ENCODE measurements at places on chromosomes 3 and 15.

- no peak for DNase-seq
These were observed 49.5 kb downstream of the TLE3 start for GRCh38 chr15:70048198-70048565.

DNA sequence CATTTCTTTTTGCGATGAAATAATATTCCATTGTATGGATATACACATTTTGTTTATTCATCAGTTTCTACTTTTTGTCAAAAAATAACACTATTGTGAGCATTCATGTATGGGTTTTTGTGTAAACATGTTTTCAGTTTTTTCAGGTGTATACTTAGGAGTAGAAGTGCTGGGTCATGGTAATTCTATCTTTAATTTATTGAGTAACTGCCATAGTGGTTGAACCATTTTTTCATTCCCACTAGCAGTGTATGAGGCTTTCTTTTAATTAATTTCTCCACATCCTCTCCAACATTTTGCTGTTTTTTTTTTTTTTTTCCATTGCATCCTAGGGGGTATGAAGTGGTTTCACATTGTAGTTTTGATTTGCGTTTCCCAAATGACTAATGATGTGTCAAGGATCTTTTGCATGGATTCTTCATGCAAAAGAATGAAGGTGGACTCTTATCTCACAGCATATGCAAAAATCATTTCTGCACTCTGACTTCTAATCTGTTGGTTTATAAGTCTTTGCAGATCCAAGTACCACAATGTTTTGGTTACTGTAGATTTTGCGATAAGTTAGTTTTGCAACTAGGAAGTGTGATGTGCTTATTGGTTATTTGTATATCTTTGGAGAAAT is 12.6 kb downstream of the ATP2C1 start:
- no peak for DNase-seq

GRCh38 chr3:81872566-81872965 is 111.1 kb upstream of the GBE1 start:
- no peak for DNase-seq

- DNase-seq = no peak
These were observed 124.5 kb upstream of the TBL1XR1 start for GRCh38 chr3:177321819-177322218.

GRCh38 chr3:66483006-66483405 is 17.8 kb downstream of the LRIG1 start:
- no peak for DNase-seq

- DNase-seq = no peak
These were observed 21.0 kb downstream of the FAIM start for GRCh38 chr3:138629526-138629925.

GRCh38 chr15:82228750-82229149 is 33.8 kb downstream of the EFL1 start:
- DNase-seq = no peak

DNA sequence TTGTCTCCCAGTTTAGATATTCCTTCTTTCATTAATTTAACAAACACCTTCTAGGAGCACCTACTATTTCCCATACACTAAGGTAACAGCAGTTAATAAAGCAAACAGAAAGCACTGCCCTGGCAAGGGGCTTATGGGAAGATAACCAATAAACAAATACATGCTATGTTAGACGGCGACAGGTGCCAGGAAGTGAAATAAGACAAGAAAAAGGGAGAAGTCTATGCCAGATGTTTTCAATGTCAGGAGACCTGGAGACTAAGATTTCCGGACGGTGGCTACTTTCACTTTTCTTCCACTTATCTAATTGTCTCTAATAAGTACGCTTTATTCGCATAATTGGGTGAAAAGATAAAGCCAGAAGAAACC is 32.5 kb upstream of the ZNF445 start:
- peak; percentile 11 for DNase-seq

DNA sequence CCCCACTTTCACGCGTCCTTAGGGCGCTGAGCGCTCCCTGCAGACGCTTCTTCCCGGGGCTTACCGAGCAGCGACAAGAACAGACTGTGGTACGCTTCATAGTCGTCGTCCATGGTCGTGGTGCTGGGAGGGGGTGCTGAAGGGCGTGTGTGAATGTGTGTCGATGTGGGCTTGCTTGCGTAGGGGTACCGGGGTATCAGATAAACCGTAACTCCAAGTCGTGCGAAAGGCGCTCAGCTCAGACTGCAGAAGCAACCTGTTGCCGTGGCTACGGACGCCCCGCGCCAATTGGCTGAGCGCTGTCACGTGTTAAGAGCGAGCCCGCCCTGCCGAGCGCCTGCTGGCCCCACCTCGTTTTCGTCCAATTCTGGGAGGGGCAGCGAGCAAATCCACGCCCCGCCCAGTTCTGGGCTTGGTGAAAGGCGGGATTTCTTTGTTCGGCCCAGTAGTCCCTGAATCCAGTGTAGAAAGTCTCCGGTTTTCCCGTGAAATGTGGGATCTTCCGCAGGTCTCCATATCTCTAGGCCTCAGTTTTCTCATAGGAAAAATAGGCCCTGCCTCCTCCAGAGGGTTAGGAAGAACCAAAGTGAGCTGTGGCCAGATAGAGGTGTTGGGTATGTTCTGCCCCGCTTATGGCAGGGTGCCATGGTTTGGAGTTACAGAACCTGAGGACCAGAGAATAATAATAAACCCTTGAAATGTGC is at the start of gene EFCAB12:
EFCAB12 (minus strand) TSS at position 261 of the 704 bp plus-strand sequence; CDS start at position 113, 148 bp downstream.
- peak; percentile 85 for DNase-seq

- no peak for DNase-seq
These were observed 32.7 kb downstream of the EBLN2 start for GRCh38 chr3:73094129-73094528.

DNA sequence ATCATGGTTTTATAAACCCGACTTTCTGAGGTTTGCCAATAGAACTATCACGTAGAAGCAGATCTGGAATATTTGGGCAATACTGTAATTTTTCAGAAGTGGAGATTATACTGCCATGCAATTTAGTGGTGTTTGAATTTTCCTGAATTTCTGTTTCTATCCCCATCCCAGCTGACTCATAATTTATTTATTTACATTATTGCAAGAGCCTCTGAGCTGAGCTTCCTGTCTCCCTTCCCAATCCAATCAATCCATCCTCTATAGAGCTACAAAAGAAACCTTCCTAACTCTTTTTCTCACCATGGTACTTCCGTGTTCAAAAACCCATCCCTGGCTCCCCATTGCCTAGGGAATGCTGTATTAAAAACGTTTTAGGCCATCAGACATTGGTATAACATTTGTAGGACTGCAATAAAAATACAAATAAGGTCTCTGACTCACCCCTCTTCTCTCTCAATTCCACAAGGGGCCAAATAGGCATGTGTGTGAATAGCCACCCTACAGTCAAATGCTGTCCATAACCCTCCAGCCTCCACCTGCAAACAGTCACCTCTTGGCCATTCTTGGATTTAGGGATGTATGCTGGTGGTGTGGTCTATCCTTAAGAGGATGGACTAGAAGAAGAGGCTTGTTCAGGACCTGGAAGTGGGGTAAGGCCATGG is 190.7 kb downstream of the CD47 start:
- DNase-seq = no peak

DNA sequence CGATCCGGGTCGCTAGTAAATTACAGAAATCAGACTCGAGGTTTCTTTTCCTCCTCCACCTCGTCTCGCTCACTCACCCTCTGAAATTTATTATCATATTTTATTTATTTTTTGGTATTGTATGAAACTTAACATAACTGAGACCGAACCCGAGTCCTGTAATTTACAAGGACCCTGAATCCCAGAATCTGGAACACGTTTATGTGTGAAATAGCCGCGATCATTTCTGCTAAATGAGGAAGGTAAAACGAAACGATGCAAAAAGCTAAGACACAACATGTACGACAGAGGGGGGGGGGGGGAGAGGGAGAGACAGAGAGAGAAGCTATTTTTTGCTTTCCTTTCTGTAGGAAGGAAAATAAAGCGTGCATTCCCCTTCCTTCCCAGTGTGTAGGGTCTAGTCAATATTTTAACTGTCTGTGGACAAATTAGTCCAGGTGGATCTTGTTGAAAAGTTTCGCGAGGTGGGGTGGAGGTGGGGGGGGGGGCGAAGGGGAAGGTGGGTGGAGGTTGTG is 1.6 kb downstream of the BBX start:
- DNase-seq = peak; percentile 43

DNA sequence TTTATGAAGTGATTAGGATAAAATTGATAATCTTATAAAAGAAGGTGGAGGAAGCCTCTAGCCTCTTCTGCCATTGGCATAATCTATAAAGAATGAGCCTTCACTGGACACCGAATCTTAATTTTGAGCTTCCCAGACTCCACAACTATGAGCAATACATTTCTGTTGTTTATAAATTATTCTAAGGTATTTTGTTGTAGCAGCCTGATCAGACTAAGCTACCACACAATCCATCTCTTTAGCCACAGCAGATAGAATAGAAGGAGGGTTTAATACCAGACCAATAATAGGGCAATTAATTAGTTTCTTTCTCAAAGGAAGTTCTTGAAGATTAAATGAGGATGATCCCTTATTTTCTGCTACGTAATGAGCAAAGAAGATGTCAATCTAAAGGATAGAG is 33.3 kb downstream of the SUCNR1 start:
- no peak for DNase-seq

DNA sequence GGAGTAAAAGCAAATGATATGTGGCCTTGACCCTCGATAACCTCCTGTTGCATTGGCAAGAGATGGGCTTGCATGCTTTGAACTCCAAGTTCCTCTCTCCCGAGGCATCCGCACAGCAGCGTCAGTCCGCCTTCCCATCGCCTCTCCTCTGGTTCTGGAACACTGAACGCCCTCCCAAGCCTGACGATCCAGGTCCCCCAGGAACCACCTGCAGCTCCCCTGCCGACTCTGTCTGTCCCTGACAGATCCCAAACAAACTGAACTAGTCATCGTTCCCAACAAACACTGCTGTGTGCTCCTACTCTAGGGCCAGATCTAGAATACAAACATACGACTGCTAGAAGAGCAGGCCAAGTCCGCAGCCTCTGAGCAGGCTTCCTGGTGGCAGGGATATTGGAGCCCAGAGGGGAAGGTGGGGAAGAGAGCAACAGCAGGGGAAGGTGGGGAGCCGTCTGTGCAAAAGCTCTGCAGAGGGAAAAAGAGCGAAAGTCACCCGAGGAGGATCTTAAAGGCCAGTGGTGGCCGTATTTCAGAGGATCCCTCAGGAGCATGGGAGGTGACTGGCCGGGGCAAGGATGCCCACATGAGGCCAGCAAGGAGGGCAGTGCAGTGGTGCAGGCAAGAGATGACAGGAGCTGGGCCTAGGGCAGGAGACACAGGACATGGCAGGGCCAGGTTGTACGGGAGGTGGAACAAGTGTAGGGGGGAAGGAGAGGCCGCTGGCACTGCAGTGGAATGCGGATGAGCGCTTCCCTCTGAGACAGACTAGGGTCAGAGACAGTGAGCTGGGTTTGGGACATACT is 50.8 kb downstream of the PCSK6 start:
- no peak for DNase-seq

GRCh38 chr3:34183114-34183513 is 384.7 kb downstream of the PDCD6IP start:
- no peak for DNase-seq

DNA sequence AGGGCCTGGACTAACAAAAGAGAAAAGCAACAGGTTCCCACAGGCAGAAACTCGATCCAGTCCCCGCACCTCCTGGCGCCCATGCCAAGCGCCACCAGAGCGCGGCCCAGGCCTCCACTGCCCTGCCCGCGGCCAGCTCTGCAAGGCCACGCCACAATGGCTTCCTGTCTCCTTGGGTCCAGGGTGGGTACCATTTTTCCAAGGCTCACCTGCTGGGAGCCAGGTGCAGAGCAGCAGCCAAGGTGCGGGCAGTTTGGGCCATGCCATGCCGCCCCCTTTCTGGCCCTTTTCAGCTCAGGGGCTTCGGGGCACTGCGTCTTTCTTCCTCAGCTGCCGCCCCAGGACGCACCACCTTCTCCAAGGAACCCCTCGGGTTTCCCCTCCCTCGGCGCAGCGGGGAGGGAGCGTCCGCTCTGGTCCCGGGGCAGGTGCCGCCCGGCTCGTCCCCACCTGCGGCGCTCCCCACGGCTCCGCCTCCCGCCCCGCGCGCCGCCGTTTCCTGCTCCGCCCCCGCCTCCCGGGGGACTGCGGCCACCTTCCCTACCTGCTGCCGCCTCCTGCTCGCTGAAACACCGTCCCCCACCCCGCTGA is at the start of gene ILDR1:
ILDR1 (minus strand) TSS at position 437 of the 591 bp plus-strand sequence; CDS start at position 267, 170 bp downstream.
- DNase-seq = no peak

GRCh38 chr3:72380193-72380592 is 468.1 kb downstream of the SHQ1 start:
- no peak for DNase-seq
